ENCODE measurements at places on chromosomes 2 and 18.

DNA sequence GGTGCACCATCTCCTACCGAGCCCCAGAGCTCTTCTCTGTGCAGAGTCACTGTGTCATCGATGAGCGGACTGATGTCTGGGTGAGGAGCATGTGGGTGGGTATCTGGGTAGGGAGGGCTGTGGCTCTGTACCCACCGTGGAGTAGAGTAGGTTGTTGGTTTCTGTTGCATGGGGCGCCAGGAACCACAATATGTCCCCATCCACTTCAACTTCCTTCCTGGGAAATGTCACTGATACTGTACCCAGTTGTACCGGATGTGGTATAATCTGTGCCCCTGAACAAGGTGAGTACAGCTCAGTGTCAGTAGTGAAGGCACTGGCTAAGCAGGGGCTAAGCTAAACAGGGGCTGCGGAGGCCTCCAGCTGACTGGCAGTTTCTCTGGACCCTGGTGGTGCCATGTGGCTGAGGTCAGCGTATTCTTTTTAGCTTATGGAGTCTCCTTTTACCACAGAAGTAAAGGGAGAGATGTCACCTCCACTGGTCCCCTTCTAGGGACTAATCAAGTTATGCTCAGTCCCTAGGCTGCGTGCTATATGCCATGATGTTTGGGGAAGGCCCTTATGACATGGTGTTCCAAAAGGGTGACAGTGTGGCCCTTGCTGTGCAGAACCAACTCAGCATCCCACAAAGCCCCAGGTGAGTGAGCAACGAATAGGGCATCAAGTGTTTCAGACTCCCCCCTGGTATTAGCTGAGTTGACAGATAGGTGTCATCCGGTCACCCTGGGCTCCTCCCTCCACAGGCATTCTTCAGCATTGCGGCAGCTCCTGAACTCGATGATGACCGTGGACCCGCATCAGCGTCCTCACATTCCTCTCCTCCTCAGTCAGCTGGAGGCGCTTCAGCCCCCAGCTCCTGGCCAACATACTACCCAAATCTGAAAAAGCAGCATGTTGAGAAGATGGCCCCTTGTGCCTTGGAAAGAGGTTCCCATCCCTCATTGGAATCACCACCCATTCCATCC lies 2.7 kb downstream of the STK16 start:
- peaks cover 10% of the 10 kb centered on the region for H3K4me1 ChIP-seq
- H3K27me3 ChIP-seq, result peaks cover 37% of the 10 kb centered on the region
- no peak for DNase-seq

DNA sequence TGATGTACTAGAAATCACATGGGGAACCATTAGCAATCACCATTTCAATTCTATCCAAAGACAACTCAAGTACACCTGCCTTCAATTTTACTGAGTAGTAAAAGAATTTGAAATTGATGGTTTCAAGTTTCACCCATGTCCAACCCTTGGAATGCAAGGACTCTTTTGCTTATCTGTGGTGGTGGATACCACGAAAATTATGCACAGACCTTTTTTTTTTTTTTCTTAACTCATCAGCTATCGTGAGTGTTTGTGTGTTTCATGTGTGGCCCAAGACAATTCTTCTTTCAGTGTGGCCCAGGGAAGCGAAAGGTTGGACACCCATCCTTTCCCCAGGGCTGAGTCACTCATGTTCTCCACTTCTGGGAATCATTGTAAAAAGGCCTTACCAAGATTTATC lies 23.1 kb downstream of the ID2 start:
- no peak overlapping the region for H3K4me3 ChIP-seq
- no peaks in the 10 kb centered on the region for H3K4me1 ChIP-seq
- no peak for DNase-seq
- no peaks in the 10 kb centered on the region for H3K27me3 ChIP-seq
- no peak overlapping the region for H3K27ac ChIP-seq
- H3K36me3 ChIP-seq, result no peaks in the 10 kb centered on the region

DNA sequence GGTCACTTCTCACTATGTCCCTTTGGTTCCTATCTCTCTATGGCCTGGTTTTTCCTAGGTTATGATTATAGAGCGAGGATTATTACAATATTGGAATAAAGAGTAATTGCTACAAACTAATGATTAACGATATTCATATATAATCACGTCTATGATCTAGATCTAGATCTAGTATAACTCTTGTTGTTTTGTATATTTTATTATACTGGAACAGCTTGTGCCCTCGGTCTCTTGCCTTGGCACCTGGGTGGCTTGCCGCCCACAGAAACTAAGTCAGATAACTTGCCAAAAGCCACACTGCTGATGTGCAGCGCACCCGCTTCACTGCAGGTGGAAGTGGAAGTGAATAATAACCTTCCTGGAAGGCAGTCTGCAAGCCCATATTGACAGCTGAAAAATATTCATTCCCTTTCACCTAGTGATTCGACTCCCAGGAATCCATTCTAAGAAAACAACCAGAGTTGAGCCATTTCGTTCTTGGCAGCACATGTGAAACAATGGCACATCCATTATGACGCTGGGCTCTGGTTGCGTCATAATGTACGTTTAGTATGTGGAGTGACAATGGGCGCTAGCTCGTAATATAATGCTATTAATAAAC lies 725 bp upstream of the ANKRD53 start:
- no peaks in the 10 kb centered on the region for H3K36me3 ChIP-seq
- peaks cover 3% of the 10 kb centered on the region for H3K27me3 ChIP-seq
- no peak overlapping the region for H3K27ac ChIP-seq
- H3K4me3 ChIP-seq, result peak overlapping the region; percentile 83
- DNase-seq, result no peak
- peaks cover 19% of the 10 kb centered on the region for H3K4me1 ChIP-seq

GRCh38 chr2:174691201-174691779 lies 73.0 kb downstream of the CHRNA1 start:
- no peaks in the 10 kb centered on the region for H3K4me1 ChIP-seq
- H3K36me3 ChIP-seq, result no peaks in the 10 kb centered on the region
- DNase-seq, result no peak
- peaks cover 23% of the 10 kb centered on the region for H3K27me3 ChIP-seq
- H3K4me3 ChIP-seq, result no peak overlapping the region
- H3K27ac ChIP-seq, result peak overlapping the region; percentile 94

- H3K27me3 ChIP-seq, result no peaks in the 10 kb centered on the region
- H3K4me3 ChIP-seq, result no peak overlapping the region
- H3K4me1 ChIP-seq, result no peaks in the 10 kb centered on the region
- H3K27ac ChIP-seq, result no peak overlapping the region
- no peak for DNase-seq
Measured at GRCh38 chr2:207437136-207437523, 92.6 kb upstream of the CREB1 start.

Data from neural crest cell (in vitro differentiated cells).